ENCODE measurements at places on chromosomes 12 and 14.

GRCh38 chr14:91910196-91910595, 37.3 kb downstream of the FBLN5 start:
- DNase-seq = no peak
- H3K4me1 ChIP-seq = no peaks in the 10 kb centered on the region
- no peak overlapping the region for H3K4me3 ChIP-seq

DNA sequence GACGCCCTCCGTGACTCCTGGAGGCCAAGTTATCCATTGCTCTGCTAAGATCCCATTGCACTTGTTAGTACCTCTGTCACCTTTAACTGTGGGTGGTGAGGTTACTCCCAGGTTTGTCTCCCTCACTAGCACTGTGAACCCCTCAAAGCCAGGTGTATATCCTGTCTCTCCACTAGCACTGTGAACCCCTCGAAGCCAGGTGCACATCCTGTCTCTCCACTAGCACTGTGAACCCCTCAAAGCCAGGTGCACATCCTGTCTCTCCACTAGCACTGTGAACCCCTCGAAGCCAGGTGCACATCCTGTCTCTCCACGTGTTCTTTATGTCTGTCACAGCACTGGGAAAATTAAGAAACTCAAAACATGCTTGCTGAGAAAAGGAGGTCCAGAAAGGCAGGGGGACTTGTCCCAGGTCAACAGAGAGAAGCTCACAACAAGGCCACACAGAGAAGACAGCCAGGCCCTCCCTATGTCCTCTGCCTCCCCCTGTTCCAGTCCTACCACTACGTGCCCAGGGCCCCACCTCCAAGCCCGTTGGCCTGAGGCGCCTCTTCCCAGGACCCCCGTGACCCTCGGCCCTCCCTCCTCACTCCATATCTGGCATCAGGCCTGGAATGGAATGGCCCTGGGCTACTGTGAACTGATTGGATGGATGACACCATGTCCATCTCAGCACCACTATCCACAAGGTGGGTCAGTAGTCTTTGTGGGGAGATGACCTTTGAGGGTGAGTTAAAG, 26.4 kb upstream of the FKBP4 start:
- no peak overlapping the region for H3K4me3 ChIP-seq
- H3K36me3 ChIP-seq = no peaks in the 10 kb centered on the region
- H3K27me3 ChIP-seq = peaks cover 77% of the 10 kb centered on the region
- H3K27ac ChIP-seq = no peak overlapping the region
- DNase-seq = no peak
- no peaks in the 10 kb centered on the region for H3K4me1 ChIP-seq

- peaks cover 15% of the 10 kb centered on the region for H3K4me1 ChIP-seq
- no peaks in the 10 kb centered on the region for H3K27me3 ChIP-seq
- peak overlapping the region; percentile 10 for H3K27ac ChIP-seq
- peak overlapping the region; percentile 90 for H3K4me3 ChIP-seq
Observed at GRCh38 chr12:57524814-57525614, 2.4 kb downstream of the MBD6 start.

DNA sequence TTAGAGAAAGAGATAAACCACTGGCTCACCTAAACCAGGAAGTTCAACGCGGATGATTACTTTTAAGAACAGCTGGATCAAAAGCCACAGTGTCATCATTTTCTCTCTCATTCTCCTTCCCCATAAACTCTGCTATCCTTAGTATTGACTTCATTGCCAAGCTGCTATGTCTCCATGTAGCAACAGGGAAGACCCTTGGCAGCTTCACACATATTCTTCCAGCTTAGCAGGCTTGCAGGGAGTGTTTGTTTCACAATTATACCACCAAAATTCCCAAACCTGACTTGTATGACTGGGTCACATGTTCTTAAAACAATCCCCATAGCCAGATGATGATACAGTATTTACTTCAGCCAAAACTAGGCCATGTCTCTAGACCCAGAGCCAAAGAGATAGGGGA, 235.5 kb downstream of the PAWR start:
- H3K4me3 ChIP-seq = no peak overlapping the region
- no peaks in the 10 kb centered on the region for H3K27me3 ChIP-seq
- no peaks in the 10 kb centered on the region for H3K36me3 ChIP-seq
- peak; percentile 2 for DNase-seq
- peak overlapping the region; percentile 78 for H3K27ac ChIP-seq

DNA sequence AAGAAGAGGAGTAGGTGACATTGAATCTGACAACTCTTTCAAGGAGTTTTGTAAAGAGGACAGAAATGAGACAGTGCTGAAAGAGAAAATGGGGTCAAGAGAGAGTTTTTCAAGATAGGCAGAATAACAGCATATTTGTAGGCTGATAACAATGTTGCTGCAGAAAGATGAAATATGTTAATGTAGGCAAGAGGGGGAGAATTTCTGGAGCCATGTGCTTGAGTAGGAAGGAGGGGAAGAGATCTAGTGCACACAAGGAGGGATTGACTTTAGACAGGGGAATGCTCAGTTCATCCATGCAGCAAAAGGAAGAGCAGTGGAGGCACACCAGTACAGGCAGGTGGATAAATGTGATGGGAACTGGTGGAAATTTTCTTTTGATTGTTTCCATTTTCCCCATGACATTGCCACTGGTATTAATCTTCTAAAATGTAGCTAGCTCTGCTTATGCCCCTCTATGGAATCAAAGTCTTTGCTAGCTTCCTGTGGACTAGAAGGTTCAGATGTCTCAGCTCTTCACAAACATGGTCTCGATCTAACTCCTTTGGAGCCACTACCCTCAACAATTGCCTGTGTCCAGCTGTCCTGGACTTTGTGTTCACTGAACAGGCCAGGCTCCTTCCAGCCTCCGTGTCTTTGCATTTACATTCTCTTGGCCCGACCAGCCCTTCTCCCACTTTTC, 9.1 kb downstream of the PROX2 start:
- H3K4me1 ChIP-seq = no peaks in the 10 kb centered on the region
- no peak overlapping the region for H3K4me3 ChIP-seq
- no peak for DNase-seq
- no peaks in the 10 kb centered on the region for H3K36me3 ChIP-seq
- no peak overlapping the region for H3K27ac ChIP-seq
- peaks cover 23% of the 10 kb centered on the region for H3K27me3 ChIP-seq

DNA sequence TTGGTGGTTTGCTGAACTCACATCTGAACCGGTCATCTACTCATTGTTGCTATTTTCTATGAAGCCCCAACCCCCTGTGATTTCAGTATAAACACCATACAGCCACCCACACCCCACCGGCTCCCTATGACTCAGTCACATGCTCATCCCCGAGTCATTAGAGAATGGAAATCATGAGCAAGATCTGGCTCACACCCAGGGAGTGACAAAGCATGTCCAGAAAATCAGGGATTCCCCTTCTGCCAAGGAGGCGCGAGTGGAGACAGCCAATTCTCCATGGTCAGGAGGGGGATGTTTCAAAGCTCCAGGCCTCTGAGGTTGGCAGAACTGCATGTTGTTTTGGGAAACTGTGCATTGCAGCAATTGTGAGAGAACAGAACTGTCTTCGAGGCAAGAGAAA, 657.5 kb upstream of the TBX3 start:
- H3K27me3 ChIP-seq = no peaks in the 10 kb centered on the region
- peak; percentile 99 for DNase-seq
- peak overlapping the region; percentile 31 for H3K4me3 ChIP-seq
- peak overlapping the region; percentile 94 for H3K27ac ChIP-seq
- H3K36me3 ChIP-seq = peaks cover 6% of the 10 kb centered on the region
- peaks cover 21% of the 10 kb centered on the region for H3K4me1 ChIP-seq

- H3K4me3 ChIP-seq = no peak overlapping the region
- H3K27ac ChIP-seq = no peak overlapping the region
- H3K36me3 ChIP-seq = no peaks in the 10 kb centered on the region
- no peaks in the 10 kb centered on the region for H3K27me3 ChIP-seq
- peak; percentile 98 for DNase-seq
- peaks cover 17% of the 10 kb centered on the region for H3K4me1 ChIP-seq
Observed at GRCh38 chr14:91872517-91873470, 5.5 kb upstream of the TC2N start.

DNA sequence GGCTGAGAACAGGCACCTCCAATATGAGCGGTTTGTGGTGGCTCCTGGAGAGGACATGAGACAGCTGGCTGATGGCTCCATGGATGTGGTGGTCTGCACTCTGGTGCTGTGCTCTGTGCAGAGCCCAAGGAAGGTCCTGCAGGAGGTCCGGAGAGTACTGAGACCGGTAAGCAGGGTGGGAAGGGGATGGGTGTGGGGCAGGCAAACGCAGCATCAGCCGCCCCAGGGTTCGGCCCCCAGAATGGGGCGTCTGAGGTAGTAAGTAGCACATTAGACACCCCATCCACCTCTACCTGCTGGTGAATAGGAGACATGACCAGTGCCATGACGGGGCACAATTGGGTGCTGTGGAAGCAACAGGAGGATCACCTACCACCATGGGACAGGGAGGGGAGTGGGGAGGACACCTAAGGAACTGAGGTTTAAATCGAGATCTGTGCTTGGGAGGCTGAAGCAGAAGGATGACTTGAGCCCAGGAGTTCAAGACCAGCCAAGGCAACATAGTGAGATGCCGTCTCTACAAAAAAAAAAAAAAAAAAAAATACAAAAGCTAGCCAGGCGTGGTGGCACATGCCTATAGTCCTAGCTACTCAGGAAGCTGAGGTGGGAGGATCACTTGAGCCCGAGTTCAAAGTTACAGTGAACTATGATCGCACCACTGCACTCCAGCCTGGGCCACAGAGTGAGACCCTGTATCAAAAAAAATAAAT, 25.5 kb downstream of the ITGA7 start:
- no peak overlapping the region for H3K27ac ChIP-seq
- no peaks in the 10 kb centered on the region for H3K36me3 ChIP-seq
- DNase-seq = no peak
- H3K4me1 ChIP-seq = peaks cover 9% of the 10 kb centered on the region
- no peak overlapping the region for H3K4me3 ChIP-seq

DNA sequence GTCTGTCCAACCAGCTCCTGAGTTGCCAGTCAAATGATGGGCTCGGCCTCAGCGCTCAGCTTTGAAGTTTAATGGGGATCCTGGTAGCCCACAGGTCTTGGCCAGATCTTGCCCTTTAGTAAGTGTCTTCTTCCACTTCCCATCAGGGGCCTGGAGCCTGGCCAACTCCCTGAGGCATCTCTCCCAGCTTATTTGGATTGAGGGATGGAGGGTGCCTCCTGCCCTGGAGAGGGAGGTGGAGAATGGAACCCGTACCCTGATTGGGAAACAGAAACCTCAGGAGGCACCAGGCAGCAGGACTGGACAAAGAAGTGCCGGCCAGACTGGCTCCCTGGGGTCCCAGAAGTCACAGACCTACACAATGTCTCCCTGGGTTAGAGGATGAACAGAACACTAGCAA, 40.5 kb upstream of the LTBP2 start:
- no peak overlapping the region for H3K27ac ChIP-seq
- no peaks in the 10 kb centered on the region for H3K27me3 ChIP-seq
- peaks cover 48% of the 10 kb centered on the region for H3K4me1 ChIP-seq
- peaks cover 7% of the 10 kb centered on the region for H3K36me3 ChIP-seq
- H3K4me3 ChIP-seq = no peak overlapping the region

- H3K4me1 ChIP-seq = no peaks in the 10 kb centered on the region
- no peaks in the 10 kb centered on the region for H3K27me3 ChIP-seq
- H3K27ac ChIP-seq = no peak overlapping the region
- no peak for DNase-seq
- no peak overlapping the region for H3K4me3 ChIP-seq
Observed at GRCh38 chr14:95208598-95208997, 51.3 kb upstream of the DICER1 start.

- no peak overlapping the region for H3K27ac ChIP-seq
- peaks cover 29% of the 10 kb centered on the region for H3K27me3 ChIP-seq
- no peaks in the 10 kb centered on the region for H3K4me1 ChIP-seq
- no peak for DNase-seq
- no peaks in the 10 kb centered on the region for H3K36me3 ChIP-seq
- no peak overlapping the region for H3K4me3 ChIP-seq
Observed at GRCh38 chr14:72341237-72341636, 409.0 kb downstream of the RGS6 start.

- no peaks in the 10 kb centered on the region for H3K4me1 ChIP-seq
- no peaks in the 10 kb centered on the region for H3K36me3 ChIP-seq
Observed at GRCh38 chr14:35789651-35790050, 19.4 kb downstream of the RALGAPA1 start.

DNA sequence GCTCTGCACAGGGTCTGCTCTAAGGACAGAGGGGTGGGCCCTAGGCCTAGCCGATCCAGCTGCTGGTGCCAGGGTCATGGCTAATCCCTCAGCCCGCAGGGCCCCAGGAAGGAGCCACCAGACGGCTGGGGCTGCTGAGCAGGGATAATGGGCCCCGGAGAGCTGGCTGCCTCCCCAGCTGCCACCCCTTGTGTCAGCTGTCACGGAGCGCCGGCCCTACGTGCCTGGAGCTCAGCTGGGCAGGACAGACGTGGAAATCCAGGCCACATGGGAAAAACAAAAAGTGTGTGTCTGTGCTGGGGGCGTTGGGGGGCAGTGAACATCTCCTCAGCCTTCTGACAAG, 36.2 kb downstream of the CHGA start:
- DNase-seq = no peak
- H3K4me1 ChIP-seq = no peaks in the 10 kb centered on the region
- peaks cover 26% of the 10 kb centered on the region for H3K36me3 ChIP-seq
- no peaks in the 10 kb centered on the region for H3K27me3 ChIP-seq
- H3K27ac ChIP-seq = no peak overlapping the region

DNA sequence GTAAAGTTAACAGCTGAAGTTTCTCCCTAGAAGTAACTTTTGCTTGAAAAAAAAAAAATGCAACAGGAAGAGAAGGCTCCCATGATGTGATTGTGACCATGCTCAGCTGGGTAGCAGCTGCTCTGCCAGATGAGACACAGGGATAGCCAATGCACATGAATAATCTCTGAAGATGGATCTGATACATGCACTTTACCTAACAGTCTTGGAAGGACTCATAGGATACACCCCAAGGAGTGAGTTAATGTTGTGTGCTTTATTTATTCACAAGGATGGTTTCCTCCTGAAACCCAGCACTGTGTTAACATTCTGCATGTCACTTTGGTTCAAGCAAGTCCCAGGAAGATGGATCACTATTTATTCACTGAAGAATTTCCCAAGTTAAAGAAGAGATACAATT, 46.5 kb downstream of the NDUFA12 start:
- peak overlapping the region; percentile 3 for H3K27ac ChIP-seq
- H3K36me3 ChIP-seq = no peaks in the 10 kb centered on the region
- no peak overlapping the region for H3K4me3 ChIP-seq
- DNase-seq = no peak
